ENCODE measurements at places on chromosomes 11 and 22.
A peak's percentile ranks its signal among the peaks of the same experiment; 100 is the strongest.

- DNase-seq = no peak
Observed at GRCh38 chr22:30178181-30179126, 68.1 kb downstream of the LIF start.

DNA sequence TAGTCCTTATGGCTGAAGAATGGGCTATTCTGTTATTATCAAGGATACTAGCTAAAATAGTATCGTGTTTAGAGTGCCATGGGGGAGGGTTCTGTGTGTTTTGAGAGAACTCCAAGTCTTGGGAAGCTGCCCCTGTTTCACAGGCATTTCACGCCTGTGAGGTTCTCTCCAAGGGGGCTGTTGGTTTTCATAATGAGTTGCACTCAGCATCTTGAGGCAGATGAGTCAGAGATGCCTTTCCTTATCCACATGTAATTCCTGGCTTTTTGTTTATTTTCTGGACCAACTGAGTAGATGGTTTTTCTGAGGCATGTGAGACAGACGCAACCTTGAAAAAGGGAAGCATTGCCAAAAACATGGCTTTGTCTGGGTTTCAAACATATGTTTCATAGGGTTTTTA lies 203.7 kb downstream of the ARHGAP42 start:
- no peak for DNase-seq

DNA sequence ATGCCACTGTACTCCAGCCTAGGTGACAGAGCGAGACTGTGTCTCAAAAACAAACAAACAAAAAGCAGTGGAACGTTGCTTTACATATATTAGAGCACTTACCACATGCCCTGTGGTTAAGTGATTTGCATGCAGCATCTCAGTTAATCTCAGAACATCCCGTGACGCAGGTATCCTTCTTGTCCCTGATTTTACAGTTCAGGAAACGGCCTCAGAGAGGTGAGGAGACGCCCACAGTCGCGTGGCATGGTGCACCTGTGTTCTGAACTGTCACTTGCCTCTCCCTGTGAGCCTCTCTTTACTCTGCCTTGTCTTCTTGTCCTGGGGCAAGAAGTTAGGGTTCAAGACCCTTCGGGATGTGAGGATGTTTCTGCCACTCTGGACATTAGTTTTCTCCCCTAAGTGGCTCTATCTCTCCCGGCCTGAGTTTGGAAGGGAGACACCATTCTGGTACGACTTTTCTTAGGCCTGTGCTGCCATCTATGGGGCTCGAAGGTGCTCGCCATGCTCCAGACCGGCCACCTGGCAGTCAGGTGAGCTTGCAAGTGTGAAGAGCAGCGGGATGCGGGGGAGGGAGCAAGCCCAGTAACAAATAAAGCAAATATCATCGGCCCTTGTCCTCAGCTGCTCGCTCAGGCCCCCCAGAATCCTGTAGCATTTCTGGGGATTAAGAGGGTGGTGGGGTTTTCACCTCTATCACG lies 25.6 kb downstream of the YWHAH start:
- peak; percentile 28 for DNase-seq

DNA sequence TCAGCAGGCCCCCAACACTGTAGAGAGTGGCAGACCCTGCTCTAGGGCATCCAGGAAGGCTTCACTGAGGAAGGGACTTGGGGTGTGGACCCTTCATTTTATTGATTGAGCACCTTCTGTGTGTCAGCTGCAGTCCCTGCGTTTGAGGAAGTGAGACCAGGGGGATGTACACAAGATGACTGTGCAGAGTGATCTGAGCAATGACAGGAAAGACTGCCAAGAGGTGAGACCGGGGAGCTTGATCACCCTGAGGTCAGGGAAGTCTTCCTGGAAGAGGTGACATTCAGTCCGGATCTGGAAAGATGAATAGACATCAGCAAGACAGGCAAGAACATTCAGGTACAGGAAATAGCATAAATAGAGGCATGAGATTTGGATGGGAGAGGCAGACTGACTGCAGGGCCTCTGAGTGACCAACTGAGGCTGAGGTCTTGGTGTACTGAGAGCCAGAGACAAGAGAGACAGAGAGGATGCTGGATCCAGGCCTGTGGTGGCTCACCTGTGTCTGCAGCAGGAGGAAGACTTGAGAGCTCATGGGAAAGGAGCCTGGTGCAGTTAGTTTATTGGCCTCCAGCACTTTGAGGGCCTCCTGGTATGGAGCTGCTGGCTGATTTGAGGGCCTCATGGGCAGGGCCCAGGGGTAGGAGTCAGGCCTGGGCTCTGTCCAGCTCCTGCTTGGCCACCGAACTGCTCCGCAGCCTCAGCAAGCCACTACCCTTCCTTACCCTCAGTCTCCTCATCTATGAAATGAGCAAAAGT lies 5.2 kb downstream of the DGAT2 start:
- DNase-seq = no peak

GRCh38 chr11:65658174-65659021 lies 4.3 kb downstream of the RELA start:
- DNase-seq = no peak

- no peak for DNase-seq
Observed at GRCh38 chr22:20511578-20512229, 4.3 kb downstream of the MED15 start.

- DNase-seq = no peak
Observed at GRCh38 chr11:27129686-27130085, 89.1 kb downstream of the BBOX1 start.

DNA sequence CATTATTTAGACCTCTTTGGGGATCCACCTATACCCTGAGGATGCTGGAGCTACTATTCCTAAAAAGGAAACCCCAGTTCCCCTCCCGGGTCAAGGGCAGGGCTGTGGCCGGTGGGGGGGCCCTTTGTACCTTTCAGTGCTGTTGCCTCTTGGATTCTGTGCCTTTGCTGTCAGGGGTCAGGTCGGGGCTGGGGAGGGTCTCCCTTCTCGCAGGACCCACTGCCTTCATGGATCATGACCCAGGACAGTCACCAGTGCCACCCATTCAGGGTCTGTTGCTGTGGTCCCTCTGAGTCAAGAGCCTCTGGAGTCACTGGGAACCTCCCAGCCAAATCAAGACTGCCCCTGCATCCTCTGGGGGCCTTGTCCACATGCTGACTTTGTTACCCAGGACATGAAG lies 78.1 kb upstream of the CCND1 start:
- no peak for DNase-seq

GRCh38 chr11:43541993-43542392 lies 138.5 kb upstream of the HSD17B12 start:
- no peak for DNase-seq

DNA sequence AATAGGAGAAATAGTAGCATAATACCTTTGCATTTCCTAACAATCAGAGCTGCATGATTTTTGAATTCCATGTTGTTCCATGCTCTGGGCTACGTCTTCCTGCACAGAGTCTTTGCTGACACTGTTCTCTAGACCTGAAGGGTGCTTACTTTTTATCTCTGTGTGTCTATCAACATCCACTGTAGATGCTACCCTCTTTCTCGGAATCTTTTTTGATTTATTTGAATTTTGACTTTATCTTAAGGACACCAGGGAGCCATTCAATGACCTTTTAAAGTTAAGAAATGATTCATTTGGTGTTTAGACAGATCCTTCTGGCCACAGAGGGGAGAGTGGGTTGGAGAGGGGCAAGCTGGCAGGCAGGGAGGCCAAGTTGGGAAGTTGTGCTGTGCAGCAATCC lies 90.1 kb downstream of the LDLRAD3 start:
- no peak for DNase-seq

- no peak for DNase-seq
Observed at GRCh38 chr22:30261134-30261533, 5.5 kb downstream of the OSM start.

- no peak for DNase-seq
Observed at GRCh38 chr11:37710031-37710430, 1112.0 kb upstream of the RAG2 start.

GRCh38 chr11:93074352-93074751 lies 104.9 kb downstream of the MTNR1B start:
- no peak for DNase-seq

GRCh38 chr11:78416285-78417174 lies 1.1 kb downstream of the GAB2 start:
- peak; percentile 66 for DNase-seq

- DNase-seq = no peak
Observed at GRCh38 chr11:65530157-65530496, 5.2 kb downstream of the SCYL1 start.

DNA sequence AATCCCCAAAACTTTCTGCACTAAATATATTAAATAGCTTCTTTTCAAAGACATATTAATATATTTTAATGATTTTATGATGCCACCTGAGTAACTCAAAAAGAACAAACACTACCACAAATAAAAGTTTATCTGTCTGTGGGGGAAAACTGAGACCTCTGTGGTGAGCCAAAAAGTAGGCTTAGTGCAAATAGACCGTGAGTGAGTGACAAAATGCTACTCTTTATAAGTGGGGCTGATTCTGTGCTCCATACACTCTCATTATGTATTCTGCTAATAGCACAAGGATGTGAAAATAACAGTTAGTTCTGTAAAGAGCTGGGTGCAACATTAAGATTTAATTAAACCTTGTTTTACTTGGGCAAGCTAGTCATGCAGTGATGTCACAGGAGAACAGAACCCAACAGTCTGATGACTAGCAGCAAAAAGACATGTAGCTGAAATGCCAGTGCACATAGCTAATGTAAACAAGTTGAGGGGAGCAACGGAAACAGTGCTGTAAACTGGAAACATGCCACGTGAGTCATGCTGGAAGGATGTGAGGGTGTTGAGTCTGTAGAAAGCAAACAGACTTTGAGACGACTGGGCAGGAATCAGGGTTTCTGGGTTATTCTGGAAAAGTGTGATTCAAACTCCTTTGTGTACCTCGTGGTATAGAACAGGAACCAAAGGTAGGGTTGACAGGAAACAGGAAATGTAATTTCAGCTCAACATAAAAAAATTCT lies 1130.4 kb downstream of the LRRC4C start:
- DNase-seq = no peak

GRCh38 chr11:109994907-109995306 lies 98.3 kb upstream of the ZC3H12C start:
- no peak for DNase-seq

DNA sequence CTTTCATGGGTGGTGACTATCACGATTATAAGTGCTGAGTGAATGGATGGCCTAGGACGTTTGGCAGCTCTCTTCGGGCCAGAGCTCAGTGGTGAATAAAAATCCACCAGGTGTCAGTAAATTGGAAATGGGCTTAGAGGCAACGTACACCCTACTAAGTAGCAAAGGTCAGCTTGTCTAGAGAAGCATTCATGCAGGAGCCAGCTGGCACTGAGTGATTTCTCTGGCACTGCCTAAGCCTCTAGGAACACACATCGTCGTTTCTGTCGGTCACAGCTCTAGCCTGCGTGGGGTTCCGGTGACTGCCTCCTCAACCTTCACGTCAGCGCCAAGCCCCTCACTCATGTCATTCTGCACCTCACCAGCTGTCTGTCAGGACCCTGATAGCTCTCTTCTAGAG lies 192.4 kb upstream of the NTM start:
- DNase-seq = no peak

DNA sequence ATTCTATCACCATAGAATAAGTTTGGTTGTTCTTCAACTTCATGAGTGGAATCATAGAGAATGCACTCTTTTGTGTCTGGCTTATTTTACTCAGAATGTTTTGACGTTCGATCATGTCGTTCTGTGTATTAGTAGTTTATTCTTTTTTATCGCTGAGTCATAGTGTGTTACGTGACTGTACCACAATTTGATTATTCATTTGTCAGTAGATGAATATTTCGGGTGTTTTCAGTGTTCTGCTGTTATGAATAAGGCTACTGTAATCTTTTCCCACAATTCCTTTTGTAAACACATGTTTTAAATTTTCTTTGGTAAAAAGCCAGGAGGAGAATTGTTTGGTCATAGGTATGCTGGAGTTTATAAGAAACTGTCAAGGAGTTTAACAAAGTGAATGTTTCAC lies 279.9 kb upstream of the B3GAT1 start:
- no peak for DNase-seq

DNA sequence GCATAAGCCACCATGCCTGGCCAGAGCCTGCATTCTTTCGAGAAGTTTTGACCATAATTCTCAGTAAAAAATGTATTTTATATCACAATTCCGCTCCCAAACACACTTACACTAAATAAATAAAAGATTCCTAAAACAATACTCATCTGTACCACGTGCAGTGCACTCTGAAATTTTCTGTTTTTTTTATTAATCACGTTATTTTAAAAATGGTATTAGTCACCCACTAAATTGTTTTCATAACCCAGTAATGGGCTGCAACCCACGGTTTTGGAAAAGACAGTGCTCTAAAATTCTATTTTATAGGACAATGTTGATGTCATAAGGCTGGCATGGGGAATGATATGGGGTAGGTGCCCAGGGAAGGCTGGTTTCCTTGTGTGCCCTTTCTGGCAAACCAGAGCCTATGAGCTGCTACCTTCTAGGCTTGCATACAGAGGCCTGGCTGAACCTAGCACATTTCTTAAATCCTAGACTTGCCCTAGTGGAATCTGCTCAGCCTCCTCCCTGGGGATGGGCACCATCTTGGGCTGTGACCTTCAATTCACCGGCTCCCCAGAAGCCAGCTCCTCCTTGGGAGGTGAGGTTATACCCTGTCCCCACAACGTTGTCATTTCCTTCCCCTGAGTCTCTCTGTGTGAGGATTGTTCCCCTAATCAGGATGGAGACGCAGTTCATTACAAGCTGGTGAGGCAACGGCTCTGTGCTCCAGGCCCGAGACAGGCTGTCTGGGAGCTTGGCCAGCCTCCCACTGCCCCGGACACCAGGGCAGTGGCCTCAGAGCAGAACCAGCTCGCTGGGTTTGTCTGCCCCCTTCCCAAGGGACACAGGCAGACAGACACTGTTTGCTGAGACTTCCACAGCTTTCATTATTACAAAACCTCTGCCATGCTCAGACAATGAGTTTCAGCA lies 116.5 kb upstream of the NAV2 start:
- DNase-seq = no peak

DNA sequence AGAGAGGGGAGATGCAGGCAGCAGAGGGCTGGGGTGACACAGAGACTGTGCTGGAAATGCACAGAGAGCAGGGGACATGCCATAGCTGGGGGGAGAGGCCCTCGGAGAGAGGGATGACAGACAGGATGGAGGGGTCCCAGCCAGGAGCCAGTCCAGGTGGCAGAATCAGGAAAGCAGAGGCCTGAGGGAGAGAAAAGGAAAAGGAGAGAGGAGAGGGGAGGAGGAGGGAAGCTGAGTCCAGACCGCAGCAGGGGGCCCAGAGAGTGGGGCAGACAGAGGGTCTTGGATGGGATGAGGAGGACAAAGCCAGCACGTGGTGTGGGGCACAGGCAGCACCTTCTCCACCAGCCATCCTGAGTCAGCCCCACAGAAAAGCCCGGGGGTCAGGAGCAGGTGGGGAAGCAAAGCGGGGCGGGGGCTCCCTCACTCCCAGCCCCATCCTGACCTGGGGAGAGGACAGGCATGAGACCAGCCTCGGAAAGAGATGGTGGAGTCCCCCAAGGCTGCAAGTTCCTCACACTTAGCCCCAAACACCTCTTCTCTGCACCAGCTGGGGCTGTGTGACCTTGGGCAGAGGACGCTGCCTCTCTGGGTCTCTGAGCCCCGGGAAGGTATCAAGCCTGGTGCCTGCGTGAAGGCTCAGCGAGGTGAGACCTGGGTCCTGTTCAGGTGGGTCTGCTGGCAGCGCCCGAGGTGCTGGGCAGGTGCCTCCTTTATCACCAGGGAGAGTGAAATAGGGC lies 48.0 kb downstream of the IGLL1 start:
- no peak for DNase-seq

GRCh38 chr11:15106201-15106965 lies 8.3 kb upstream of the INSC start:
- no peak for DNase-seq

Data from central memory CD8-positive, alpha-beta T cell (primary cell).